ENCODE measurements at places on chromosomes 1 and 21. TPM values are rescaled to one million over a fixed set of nuclear protein-coding genes. Genes with fewer than 3 reads are reported as not detected.

The ITGB2 gene
- total RNA-seq: 309 TPM

The PDE9A gene
- 22.0 TPM for total RNA-seq

The ATP1A2 gene
- total RNA-seq: 5.6 TPM

The FABP3 gene
- total RNA-seq: 24.7 TPM

The ZNF670 gene
- total RNA-seq: 3.6 TPM

DNA sequence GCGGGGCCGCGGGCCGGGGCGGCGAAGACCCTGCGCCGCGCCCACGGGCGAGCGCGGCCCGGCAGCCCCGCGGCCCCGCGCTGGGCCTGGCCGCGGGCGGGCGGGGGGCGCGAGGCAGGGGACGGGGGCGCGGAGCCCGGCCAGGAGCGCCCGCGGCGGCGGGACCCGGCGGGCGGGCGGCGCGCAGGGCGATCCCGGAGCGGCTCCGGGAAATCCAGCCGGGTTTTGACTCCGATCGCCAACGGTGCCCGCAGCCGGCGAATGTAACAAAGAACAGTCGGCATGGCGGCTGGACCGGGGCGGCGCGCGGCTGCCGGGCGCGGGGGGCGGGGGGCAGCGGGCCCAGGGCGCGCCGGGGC is 334 bp downstream of the PRDM15 start:
- peaks cover 23% of the 10 kb centered on the region for H3K4me1 ChIP-seq
- DNase-seq: peak; percentile 93

DNA sequence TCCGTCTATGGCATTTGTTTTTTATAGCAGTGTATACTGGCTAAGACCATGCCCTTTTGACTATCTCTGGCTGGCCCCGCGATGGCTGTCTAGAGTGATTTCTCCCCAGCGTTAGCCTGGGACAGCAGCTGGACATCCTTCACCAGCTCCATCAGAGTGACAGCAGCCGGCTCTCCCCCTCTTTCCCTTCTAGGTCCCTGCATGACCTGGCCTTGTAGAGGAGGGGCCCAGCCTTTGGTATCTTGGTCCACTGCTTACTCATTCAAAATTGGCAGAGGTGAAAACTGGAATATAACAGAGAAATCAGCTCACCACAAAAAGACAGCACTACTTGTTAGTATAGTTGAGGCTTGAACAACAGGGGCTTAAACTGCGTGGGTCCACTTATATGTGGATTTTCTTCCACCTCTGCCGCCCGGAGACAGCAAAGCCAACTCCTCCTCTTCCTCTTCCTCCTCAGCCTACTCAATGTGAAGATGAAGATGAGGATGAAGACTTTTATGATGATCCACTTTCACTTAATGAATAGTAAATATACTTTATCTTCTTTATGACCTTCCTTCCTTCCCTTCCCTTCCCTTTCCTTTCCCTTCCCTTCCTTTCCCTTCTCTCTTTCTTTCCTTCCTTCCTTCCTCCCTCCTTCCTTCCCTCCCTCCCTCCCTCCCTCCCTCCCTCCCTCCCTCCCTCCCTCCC is 29.4 kb upstream of the B3GALNT2 start:
- no peaks in the 10 kb centered on the region for H3K4me1 ChIP-seq
- no peak overlapping the region for H3K4me3 ChIP-seq
- no peak overlapping the region for H3K27ac ChIP-seq
- no peak for DNase-seq
- H3K27me3 ChIP-seq: no peaks in the 10 kb centered on the region

- H3K36me3 ChIP-seq: no peaks in the 10 kb centered on the region
- no peaks in the 10 kb centered on the region for H3K27me3 ChIP-seq
- H3K4me3 ChIP-seq: no peak overlapping the region
Measured at GRCh38 chr1:116743535-116743934, 10.7 kb upstream of the CD2 start.

GRCh38 chr1:91724231-91724630 is 161.7 kb downstream of the TGFBR3 start:
- H3K4me3 ChIP-seq: no peak overlapping the region
- H3K27ac ChIP-seq: no peak overlapping the region
- peaks cover 59% of the 10 kb centered on the region for H3K36me3 ChIP-seq
- H3K27me3 ChIP-seq: no peaks in the 10 kb centered on the region
- peaks cover 16% of the 10 kb centered on the region for H3K4me1 ChIP-seq

DNA sequence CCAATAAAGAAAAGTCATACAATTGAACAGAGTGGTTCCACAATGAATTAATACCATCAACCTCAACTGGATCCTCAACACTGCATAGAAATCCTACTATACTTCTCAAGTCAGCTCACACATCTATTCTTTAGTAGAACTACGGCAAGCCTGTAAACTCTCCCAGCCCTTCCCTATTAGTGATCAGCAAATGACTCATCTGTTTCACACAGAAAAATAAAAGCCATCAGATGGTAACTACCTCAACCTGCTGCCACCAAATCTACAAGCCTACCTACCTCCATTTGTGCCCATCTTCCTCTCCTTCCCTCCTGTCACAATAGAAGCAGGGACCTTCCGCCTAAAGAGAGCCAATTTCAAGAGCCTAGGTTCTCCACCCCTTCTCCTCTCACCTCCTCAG is 63.6 kb downstream of the DMAP1 start:
- DNase-seq: no peak
- peaks cover 16% of the 10 kb centered on the region for H3K36me3 ChIP-seq
- H3K27me3 ChIP-seq: no peaks in the 10 kb centered on the region
- no peak overlapping the region for H3K4me3 ChIP-seq
- peaks cover 16% of the 10 kb centered on the region for H3K4me1 ChIP-seq

- DNase-seq: peak; percentile 85
- H3K4me1 ChIP-seq: peaks cover 76% of the 10 kb centered on the region
- no peaks in the 10 kb centered on the region for H3K27me3 ChIP-seq
- H3K27ac ChIP-seq: peak overlapping the region; percentile 81
- no peaks in the 10 kb centered on the region for H3K36me3 ChIP-seq
Measured at GRCh38 chr1:181134543-181135436, 46.3 kb downstream of the IER5 start.

DNA sequence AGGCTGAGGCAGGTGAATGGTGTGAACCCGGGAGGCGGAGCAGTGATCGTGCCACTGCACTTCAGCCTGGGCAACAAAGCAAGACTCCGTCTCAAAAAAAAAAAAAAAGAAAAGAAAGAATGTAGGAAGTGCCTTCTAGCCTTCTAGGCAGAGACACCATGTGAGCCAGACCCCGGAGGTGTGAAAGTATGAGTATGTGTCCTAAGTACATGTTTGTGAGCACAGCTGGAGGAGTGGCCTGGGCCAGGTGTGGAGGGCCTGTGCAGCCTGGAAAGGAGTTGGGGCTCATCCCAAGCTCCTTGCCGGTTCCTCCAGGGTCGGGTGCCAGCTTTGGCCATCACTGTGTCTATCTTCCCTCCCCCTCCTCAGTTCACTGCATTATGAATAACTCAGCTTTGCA is 13.0 kb downstream of the SOX13 start:
- peaks cover 63% of the 10 kb centered on the region for H3K4me1 ChIP-seq
- peak; percentile 36 for DNase-seq
- H3K36me3 ChIP-seq: no peaks in the 10 kb centered on the region
- peak overlapping the region; percentile 9 for H3K27ac ChIP-seq
- no peak overlapping the region for H3K4me3 ChIP-seq
- no peaks in the 10 kb centered on the region for H3K27me3 ChIP-seq

DNA sequence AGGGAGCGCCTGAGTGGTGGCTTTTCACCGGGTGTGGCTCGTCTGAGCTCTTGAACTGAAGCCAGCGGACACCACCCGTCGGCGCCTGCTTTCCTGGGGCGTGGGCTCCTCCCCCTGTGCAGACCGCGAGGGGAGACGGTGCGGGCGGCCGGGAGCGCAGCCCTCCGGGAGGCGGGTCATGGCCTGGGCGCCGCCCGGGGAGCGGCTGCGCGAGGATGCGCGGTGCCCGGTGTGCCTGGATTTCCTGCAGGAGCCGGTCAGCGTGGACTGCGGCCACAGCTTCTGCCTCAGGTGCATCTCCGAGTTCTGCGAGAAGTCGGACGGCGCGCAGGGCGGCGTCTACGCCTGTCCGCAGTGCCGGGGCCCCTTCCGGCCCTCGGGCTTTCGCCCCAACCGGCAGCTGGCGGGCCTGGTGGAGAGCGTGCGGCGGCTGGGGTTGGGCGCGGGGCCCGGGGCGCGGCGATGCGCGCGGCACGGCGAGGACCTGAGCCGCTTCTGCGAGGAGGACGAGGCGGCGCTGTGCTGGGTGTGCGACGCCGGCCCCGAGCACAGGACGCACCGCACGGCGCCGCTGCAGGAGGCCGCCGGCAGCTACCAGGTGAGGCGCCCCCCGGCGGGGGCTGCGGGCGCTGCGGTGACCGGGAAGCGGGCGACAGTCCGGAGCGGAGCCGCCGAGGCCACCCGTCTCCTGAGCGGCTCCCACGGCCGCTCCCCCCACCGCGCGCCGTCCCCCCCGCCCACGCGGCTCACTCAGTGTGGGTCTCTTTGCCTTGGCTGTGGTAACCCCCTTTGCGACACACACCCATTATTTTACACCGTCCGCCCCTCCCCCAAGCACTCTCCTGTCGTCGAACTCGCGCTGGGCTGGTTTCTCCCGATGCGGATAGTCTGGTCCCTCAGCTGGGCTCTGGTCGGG is at the start of gene TRIM58:
TSS of gene TRIM58 (plus strand) at position 119 of the 916 bp plus-strand sequence. CDS start at position 179, 60 bp downstream.
- peak within 1 kb of the TSS; percentile 85 for H3K27ac ChIP-seq
- peaks cover 16% of the 10 kb centered on the region for H3K4me1 ChIP-seq
- peak within 1 kb of the TSS; percentile 37 for H3K4me3 ChIP-seq
- no peaks in the 10 kb centered on the region for H3K27me3 ChIP-seq

DNA sequence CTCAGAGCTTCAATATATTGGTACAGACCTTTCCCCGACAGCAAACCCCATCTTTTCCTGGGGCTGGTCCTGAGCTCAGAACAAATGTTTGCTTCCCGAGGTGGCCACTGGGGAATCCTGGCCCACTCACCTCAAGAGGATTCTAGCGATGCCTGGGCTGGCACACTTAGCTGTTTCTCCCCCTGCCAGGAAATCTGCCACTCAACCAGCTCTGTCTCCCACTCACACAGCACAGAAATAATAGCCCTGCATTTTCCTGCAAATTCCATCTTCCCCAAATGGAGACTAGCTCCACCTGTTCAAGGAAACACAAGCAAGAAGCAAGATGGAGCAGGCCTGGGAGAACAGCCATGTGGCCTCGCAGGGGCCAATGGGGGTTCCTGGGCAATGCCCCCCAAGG is 21.1 kb downstream of the KCNN3 start:
- H3K27ac ChIP-seq: no peak overlapping the region
- peaks cover 20% of the 10 kb centered on the region for H3K4me1 ChIP-seq
- DNase-seq: no peak
- H3K27me3 ChIP-seq: no peaks in the 10 kb centered on the region
- H3K36me3 ChIP-seq: no peaks in the 10 kb centered on the region

- no peaks in the 10 kb centered on the region for H3K36me3 ChIP-seq
- no peak overlapping the region for H3K4me3 ChIP-seq
- H3K27ac ChIP-seq: no peak overlapping the region
- H3K4me1 ChIP-seq: no peaks in the 10 kb centered on the region
- H3K27me3 ChIP-seq: no peaks in the 10 kb centered on the region
Measured at GRCh38 chr21:37605006-37605405, 238.4 kb downstream of the DYRK1A start.

DNA sequence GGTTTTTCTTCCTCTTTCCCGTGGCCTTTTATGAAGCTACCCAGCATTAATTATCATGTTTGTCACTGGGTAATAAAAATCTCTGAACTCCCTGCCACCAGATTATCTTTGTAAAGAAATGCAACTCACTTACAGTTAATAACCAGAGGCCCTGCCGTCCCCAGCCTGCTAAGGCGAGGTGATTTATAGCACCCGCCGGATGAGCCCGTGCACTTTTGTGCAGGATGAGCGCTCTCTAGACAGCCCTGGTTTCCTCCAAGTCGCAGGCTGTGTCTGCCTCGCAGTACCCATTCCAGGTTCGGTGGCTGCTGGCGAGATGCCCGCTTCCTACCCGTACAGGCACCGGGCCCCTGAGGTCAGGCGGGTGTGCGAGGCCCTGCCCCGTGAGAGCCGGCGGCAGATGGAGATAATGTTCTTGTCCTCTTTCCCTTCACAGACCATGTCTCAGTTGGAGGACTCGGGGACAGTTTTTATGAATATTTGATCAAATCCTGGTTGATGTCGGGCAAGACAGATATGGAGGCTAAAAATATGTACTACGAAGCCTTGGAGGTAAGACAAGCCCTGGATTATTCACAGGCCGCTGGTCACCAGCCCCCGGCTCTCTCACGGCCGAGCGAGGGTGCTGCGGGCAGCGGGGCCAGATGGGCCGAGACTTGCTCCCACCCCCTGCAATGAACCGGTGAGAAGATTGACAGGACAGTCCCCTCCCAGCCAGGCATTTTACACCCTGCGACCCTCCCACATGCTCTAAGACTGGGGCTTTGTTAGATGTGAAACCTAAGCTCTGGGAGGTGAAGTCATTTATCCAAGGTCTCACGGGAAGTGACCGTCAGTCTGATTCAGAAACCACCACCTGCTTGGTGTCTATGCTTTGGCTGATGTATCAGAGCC is 28.5 kb upstream of the SELENON start:
- H3K27ac ChIP-seq: peak overlapping the region; percentile 45
- no peak overlapping the region for H3K4me3 ChIP-seq
- peaks cover 19% of the 10 kb centered on the region for H3K4me1 ChIP-seq
- no peaks in the 10 kb centered on the region for H3K27me3 ChIP-seq
- DNase-seq: peak; percentile 84
- H3K36me3 ChIP-seq: peaks cover 43% of the 10 kb centered on the region

GRCh38 chr1:1797731-1798341 is 19.6 kb upstream of the NADK start:
- no peaks in the 10 kb centered on the region for H3K27me3 ChIP-seq
- peaks cover 96% of the 10 kb centered on the region for H3K36me3 ChIP-seq
- H3K4me1 ChIP-seq: peaks cover 35% of the 10 kb centered on the region
- no peak for DNase-seq

DNA sequence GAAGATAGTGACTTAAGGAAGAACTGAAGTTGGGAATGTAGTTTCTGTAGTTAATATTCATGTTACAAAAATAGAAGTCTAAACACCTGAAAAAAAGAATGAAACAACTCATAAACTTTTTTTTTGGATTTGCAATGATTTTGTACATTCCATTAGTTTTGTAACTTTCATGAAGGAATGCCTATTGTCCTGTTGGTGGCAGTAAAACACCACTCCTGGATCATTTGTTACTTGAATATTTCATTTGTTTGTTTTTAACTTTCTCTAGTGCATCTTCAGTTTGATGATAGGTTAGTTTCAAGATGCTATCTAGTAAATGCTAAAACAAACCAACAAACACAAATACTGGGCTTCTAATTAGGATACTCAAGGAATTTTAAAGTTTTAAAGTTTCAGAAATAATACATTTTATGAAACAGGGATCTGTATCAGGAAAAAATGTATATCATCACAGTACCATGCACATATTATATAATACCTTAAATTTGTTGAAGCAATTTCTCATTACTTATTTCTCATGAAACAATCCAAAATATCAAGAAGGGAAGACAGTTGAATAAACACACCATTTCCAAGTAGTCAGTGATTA is 229.7 kb upstream of the CACYBP start:
- no peak overlapping the region for H3K4me3 ChIP-seq
- no peaks in the 10 kb centered on the region for H3K36me3 ChIP-seq
- no peaks in the 10 kb centered on the region for H3K27me3 ChIP-seq

DNA sequence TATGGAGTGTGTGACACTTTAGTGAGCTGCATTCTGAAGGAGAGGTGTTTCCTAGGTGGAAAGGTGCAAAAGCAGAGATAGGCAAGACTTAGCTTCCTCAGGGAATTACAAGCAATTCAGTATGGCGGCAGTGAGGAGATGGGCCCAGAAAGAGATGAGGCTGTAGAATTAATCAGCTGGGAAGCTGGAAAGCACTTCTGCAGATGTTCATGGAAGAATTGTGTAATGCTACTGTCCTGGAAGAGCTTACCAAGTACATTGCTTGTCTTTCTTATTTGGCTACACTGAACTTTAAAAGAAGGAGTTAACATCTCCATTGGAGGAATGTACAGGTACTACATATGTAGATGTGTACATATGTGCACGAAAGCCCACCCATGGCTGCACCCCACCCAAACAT is 103.7 kb upstream of the DPT start:
- H3K27me3 ChIP-seq: no peaks in the 10 kb centered on the region
- H3K36me3 ChIP-seq: no peaks in the 10 kb centered on the region
- no peak for DNase-seq
- peaks cover 10% of the 10 kb centered on the region for H3K4me1 ChIP-seq
- no peak overlapping the region for H3K4me3 ChIP-seq

Measured in spleen (tissue), 13 donors.